Inflammatory macrophage (primary cell): ENCODE measurements at places on chromosomes 4 and X.
A peak's percentile ranks its signal among the peaks of the same experiment; 100 is the strongest.

GRCh38 chrX:17550011-17550410 lies 175.0 kb downstream of the NHS start:
- no peak for DNase-seq

GRCh38 chrX:118594697-118595420 lies 99.2 kb downstream of the DOCK11 start:
- peak; percentile 59 for DNase-seq

- DNase-seq, result peak; percentile 30
These were observed 1.0 kb upstream of the PDGFRA start for GRCh38 chr4:54228056-54228527.

DNA sequence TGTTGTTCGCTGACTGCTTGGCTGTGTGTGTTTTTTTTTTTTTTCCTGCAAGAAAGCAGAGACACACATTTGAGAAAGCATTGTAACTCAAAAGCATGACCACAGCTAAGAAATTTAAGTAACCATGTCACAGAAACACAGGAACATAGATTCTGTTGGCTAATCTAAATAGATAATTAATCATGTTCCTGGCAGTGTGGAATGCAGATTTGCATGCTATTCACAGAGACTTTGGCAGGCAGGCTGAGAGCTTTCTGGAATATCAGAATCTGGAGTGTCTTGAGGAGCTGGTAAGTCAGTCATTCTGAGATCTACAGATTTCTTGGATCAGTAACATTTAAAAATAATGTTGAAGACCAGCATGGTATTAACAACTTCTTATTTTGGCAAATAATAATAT lies 33.2 kb upstream of the SMS start:
- no peak for DNase-seq

GRCh38 chrX:24184018-24184417 lies 34.5 kb downstream of the ZFX start:
- DNase-seq, result no peak

DNA sequence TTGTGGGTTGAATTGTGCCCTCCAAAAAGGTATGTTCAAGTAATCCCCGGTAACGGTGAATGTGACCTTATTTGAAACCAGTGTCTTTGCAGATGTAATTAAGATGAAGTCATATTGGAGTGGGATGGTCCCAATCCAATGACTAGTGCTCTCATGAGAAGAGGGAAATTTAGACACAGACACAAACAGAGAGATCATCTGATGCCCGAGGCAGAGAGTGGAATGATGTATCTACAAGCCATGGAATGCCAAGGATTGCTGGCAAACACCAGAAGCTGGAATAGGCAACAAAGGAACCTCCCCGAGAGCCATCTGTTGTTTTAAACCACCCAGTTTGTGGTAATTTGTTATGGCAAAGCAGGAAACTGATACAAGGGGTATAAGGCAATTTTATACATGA lies 35.1 kb downstream of the RPS6KA3 start:
- no peak for DNase-seq

DNA sequence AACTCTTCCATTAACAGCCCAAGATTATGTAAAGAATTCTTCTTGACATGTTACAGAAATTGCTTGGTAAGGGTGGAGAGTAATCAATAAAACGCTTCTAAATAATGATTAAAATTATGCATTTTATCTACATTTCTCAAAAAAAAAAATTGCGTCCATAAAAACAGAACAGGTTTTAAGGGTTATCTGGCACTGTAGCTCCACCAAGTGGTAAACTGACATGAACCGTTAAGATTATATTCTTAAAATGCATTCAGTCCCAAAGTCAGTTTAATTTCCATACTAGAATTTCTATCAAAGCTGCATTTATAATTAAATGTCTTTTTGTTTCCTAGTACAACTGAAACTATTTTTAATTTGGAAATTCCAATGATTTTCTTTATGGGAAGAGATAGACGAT lies 214.0 kb upstream of the UGT8 start:
- DNase-seq, result no peak

DNA sequence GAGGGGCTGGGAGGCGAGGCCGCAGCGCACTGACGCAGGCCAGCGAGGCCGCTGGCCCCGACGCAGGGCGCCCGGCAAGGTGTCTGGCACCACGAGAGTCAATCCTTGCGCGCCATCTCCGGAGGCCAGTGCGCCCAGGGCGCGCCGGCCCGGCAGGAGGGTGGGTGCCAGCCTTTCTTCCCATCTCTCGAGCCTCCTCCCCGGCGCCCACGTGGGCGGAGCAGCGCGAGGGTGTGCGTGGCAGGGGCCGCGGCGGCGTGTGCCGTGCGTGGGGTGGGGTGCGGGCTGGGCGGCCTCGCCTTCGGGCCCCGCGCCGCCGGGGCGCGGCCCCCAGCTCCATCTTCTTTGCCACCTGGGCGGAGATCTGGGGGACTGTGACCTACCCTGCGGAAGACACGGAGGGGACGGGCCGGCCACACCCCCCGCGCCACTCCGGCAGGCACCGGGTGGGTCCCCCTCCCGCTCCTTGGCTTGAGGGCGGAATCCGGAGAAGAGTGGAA lies 877 bp downstream of the JAKMIP1 start:
- DNase-seq, result no peak

DNA sequence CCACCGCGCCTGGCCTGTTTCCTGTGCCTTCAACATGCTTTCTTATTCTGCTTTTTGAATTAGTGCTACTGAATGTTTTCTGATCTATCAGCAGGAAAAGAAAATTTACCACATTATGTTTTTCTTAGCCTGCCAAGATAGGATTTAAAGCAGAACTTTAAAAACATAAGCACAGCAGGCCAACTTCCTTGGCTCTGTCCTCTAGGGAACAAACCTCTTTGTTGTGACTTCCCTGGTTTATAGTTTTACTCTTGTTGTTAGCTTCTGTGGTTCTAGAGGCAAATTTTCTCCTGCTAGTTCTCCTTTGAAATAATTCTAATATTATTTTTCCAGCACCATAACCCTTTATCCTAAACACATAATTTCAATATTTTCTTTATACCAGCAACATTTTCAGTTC lies 605.1 kb downstream of the ADGRL3 start:
- no peak for DNase-seq
